ENCODE measurements at places on chromosomes 3 and 15. TPM values are rescaled to one million over a fixed set of nuclear protein-coding genes. Genes with fewer than 3 reads are reported as not detected.

SATB1 gene
- total RNA-seq: 48.6 TPM

ATP8B4 gene
- 1.0 TPM for total RNA-seq

GOLGA6L10 gene
- 0.61 TPM for total RNA-seq

SPTBN5 gene
- total RNA-seq: 0.15 TPM

- no peak for DNase-seq
Observed at GRCh38 chr3:40848421-40848820, 323.7 kb downstream of the ZNF621 start.

DNA sequence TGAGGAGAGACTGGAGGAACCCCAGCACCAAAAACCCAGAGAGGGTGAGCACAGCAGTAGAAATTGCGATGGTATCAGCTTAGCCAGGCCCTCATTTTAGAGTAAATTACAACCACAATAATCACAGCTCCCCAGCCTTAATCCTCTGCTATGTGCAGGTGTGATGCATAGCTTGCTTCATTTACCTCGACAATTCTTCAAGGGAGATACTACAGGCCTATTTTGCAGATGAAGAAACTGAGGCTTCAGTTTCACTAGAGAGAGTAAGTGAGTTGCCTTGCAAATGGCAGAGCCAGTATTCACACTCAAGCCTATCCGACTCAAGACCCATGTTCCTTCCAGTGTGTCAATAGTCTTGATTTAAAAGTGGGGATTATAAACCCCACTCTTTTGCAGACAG, 33.4 kb downstream of the LSM3 start:
- DNase-seq: no peak

DNA sequence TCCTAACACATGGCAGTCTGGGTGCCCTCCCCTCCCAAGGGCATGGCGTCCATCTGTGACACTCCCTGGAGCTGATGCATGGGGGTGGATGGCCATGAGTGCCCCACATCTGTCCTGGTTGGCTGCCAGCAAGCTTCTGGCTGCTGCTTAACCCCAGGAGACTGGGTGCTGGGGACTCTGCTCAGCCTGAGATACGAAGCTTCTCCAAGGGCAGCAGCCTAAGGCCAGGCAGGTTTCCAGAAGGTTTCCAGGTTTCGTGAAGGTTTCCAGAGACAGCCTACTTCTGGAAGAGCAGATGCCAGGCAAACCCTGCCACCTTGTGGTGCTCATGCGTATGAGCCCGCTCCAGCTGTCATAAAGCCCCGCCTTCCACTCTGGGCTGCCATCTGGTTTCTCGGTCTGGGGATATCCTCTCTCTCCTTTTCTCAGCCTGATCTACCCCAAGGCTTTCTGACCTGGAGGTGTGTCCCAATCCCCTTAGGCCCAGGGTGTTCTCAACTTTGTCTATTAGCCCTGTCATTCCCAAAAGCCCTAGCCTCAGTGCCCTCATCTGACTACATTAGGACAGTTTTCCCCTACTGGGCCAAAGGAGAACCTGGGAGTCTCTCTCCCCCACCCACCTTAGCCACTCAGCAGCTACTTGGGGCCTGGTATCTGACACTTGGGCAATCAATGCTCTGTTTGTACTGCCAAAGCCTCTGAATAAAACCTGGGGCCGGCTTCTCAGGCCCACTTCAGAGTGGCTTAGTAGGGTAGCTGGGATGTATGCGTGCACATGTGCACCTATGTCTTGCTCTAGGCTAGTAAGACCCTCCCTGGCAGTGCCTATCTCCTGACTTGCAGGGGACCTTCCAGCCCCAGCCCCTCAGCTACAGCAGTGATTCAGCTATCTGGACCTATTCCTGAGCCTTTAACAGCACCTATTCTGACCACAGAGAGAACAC, 12.0 kb downstream of the MRPL46 start:
- DNase-seq: peak; percentile 45

- no peak for DNase-seq
Observed at GRCh38 chr15:90192961-90193786, 8.0 kb upstream of the SEMA4B start.

GRCh38 chr3:15391007-15391406, 36.3 kb downstream of the METTL6 start:
- DNase-seq: no peak

DNA sequence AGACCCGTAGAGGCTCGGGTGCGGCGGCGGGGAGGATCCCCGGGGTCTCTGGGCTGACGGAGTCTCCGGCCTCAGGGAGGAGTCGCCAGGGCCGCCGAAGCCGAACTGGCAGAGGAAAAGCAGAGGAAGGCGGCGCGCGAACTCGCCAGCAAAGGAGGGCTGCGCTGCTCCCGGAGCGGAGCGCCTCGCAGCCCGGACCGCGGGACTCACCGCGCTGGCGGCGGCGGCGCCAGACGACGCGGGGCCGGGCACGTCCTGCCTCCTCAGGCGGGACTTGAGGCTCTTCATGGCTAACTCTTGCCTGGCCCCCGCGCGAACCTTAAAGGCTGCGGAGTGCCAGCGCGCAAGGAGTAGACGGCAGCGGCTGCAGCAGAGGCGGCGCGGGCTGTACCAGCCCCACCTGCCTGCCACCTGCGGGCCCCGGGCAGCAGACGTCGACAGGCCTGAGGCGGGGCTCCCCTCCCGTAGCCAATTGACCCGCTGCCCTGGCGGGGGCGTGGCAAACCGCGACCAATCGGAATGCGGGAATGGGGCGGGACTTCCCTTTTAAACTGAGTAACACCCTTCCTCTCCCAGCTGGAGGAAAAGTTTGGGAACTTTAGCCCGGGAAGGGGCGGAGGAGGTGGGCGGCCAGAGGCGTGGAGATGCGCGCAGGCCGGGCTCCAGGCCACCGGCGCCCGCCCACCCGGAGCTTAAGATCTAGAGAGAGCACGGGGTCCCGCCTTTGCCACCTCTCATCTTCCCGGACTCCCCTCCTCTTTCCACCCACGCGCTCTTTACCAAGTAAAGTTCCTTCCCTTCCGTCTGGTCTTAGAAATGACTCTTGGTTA, at the start of gene UACA:
Gene UACA, minus strand, starts transcription at position 439 of the 830 bp plus-strand sequence. Its CDS starts 151 bp downstream, at position 288.
- peak; percentile 96 for DNase-seq

DNA sequence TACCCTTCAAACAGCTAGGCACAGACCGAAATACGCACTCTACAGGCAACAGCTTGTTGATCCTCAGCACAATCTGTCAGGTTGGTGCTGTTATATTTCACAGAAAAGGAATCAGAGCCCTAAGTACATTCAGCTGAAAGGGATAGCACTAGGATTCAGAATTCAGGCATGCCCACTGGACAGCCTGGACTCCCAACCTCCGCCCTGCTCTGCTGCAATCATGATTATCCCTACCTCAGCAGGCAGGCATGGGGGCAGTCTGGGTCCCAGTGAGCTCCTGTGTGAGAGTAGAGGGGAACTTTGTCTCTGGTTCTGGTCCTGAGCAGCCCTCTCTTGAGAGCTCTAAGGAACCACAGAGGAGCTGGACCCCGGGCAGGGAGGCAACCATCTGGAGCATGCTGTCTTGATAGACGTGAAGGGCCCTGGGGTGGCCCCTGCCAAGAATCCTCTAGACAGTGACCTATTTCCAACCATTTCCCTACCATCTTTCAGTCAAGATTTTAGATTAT, 23.4 kb upstream of the NOX5 start:
- no peak for DNase-seq

All from psoas muscle (tissue), 8 donors.